Fibroblast of mammary gland (primary cell): ENCODE measurements at places on chromosomes 5 and 9.

DNA sequence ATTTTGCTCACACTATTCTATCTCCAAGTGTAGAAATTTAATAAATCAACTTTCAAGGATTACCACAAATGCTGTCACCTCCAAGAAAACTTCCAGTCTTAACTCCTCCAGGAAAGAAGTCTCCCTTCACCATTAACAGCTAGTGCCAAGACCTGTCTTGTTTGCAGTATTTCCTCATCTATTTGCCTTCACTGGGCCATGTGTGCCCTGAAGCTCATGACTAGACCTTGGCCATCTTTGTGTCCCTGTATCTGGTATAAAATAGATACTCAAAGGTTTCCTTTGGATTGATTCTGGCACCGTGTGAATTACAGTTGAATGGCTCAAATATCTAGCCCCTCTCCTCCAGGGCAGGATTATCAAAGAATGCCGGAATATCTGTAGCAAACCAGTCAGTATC lies 346.7 kb upstream of the KLF4 start:
- no peak for DNase-seq

DNA sequence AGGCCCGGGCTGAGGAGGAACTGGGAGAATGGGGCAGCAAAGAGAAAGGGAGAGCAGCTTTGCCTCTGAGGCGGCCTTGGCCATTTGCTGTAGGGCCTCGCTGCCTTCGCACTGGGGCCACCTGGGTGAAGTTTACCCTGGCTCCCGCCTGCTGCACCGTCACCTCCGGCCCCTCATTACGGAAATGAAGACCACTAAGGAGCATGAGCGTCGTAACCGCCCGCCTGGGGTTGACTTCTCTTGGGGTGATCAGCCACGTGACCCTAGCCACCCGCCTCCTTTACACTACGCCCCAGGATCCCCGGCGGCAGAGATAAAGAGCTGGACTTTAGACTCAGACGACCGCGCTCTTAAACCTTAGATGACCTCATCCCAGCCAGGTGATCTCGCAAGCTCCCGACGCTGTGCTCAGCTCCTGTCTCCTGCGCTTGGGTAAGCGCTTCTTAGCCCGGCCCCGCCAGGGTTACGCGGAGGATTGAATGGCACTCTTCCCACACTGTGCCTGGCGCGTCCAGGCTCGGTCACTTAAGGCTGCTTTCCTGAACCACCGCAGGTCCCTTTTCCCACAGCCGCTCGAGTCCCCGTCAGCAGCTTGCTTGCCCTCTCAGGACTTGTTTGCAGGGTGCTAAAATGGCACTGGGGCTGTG lies 107.9 kb upstream of the LARP1 start:
- peak; percentile 24 for DNase-seq

- DNase-seq, result no peak
Observed at GRCh38 chr9:80076162-80076561, 504.4 kb downstream of the TLE4 start.

DNA sequence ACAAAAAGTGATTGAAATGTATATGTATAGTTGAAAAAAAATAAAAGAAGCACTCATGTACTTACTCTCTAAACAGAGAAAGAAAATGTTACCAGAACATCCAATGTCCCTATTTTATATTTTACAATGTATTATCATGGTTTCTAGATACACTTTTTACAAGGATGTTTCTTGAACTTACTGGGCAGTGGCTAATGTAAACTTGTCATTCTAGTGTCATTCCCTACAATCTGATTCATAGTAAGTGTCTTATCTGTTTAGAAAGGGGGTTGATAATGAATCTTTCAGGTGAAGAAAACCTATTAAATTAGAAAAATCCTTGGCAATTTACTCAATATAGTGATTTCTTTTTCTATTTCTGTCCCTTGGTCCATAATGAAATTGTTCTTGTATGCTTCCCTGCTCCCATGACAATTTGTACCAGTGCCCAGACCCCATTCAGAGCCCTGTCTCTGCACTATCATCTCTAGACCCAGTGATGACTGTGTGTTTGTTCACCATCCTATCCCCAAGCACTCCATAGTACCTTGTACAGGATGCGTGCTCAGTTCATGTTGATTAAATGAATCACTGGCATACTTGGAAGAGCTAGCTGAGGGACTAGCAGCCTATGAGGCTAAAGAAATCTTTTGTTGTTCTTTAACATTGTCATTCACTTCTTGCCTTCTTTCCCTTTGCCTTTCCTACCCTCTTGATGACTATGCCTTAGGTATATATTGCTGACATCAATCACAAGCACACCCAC lies 101.2 kb downstream of the HMHB1 start:
- DNase-seq, result peak; percentile 90

GRCh38 chr5:78407458-78407857 lies 47.0 kb downstream of the SCAMP1 start:
- DNase-seq, result no peak

- peak; percentile 26 for DNase-seq
Observed at GRCh38 chr5:150513375-150514309, 5.7 kb downstream of the NDST1 start.

- no peak for DNase-seq
Observed at GRCh38 chr9:124455820-124456219, 5.6 kb downstream of the ADGRD2 start.
